Prostate gland (tissue), 2 donors: ENCODE measurements at places on chromosomes 2 and 18. TPM values are rescaled to one million over a fixed set of nuclear protein-coding genes. Genes with fewer than 3 reads are reported as not detected.

PRADC1 gene
- total RNA-seq = 26.3 TPM

GRCh38 chr2:207825978-207826377, 56.3 kb upstream of the FZD5 start:
- no peak for DNase-seq

CCDC74B gene
- total RNA-seq = 21.7 TPM

- no peak for DNase-seq
These were observed 152.8 kb downstream of the DNAH6 start for GRCh38 chr2:84669122-84669521.

- no peak for DNase-seq
These were observed 73.6 kb downstream of the LPIN2 start for GRCh38 chr18:2939317-2939716.

DNA sequence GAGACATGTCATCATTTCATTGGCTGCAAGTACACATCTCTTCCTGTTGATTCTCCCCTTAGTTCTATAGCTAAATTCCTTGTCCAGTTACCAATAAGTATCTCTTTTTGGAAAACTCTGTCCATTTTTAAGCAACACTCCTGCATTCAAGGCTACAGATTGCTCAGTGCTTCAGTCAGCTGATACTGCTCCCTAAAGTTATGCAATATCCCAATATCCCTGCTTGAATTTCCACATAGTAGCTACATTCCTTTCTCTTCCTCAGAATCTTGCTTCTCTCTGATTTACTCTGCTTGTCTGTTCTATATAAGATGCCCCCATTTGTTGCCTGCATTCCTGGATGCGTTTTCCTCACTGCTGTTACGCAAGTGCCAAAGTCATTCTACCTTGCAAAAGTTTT, 109.8 kb downstream of the PARD3B start:
- DNase-seq = no peak

- no peak for DNase-seq
These were observed 43.0 kb upstream of the CTLA4 start for GRCh38 chr2:203824603-203825002.

B3GNT7 gene
- total RNA-seq = 7.4 TPM

GRCh38 chr2:157087373-157088002, 170.0 kb upstream of the GALNT5 start:
- no peak for DNase-seq

GRB14 gene
- 0.14 TPM for total RNA-seq

GRCh38 chr18:48929212-48929612, 21.6 kb downstream of the SMAD7 start:
- no peak for DNase-seq

DNA sequence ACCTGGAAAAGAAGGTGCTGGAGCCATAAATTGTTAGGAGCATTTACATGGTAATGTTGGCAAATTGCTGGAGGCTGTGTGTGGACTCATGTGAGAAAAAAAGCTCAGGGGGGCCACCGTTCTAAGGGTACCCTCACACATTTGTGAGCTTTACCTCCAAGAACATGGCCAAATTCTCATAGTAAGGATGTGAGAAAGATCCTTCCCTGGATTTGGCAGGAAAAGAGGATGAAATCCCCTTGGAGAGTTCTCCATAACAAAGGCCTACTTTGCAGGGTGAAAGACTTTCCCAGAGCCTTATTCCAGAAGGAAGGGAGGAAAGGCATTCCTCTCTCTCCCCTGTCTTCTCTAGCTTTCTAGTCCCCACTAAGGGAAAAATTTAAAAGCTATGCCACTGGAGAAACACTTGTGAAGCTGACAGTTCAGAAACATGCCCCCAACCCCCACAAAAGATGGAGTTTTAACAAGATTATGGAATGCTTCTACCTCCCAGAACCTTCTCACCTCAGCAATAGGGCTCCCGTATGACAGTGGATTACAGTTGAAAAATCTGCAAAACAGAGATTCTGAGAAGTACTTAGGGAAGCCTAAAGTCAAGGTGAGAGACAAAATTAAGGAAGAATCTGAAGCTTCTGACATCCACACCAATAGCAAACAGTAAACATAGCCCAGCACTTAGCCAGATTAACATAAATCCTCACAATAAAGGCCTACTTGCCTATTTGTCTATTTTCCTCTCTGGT, 20.2 kb upstream of the ERMN start:
- DNase-seq = no peak

DNA sequence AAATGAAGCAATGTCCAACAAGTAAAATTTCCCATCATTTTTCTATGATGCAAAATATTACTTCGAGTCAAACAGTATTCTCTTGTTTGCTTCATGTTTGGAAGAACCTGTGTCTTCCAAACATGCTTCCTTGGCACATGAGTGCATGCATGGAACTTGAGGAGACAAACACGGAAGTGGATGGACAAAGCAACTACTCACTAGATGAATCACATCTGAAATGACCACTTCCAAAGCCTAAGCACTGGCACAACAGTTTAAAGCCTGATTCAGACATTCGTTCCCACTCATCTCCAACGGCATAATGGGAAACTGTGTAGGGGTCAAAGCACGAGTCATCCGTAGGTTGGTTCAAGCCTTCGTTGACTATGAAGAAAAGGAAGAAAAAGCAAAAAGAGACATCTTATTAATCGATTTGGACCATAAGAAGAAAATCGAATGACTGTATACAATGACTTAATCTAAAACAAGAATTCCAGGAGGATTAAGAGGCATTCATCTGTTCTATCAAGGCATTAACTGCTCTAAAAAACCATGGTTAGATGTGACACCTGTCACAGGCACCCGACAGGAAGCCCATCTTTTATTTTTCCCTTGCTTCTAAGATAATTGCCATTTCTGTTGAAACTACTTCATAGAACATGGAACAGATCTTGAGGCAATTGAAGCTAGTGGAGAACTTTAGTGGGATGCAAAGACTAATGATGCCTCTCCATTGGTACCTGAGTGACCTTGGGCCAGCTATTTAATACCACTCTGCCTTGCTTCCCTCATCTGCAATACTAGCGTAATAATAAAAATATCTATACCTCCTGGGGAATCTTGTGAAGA, 56.0 kb downstream of the ATIC start:
- no peak for DNase-seq

DNA sequence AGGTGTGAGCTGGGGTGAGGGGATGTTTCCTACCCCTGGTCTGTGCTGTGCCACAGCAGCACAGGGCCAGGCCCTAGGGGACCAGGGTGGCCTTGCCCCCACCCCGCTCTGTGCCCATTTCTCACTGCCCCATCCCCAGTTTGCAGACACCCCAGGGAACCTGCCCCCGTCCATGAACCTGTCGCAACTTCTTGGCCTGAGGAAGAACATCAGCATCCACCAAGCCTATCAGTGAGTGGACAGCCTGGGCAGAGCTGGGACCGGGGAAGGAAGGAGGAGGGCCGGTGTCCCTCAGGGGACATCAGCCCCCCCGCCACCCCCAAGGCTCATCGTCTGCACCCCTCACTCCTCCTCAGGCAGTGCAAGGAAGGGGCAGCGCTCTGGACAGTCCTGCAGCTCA, 7.5 kb downstream of the PROM2 start:
- no peak for DNase-seq

- DNase-seq = no peak
These were observed 7.7 kb upstream of the STK39 start for GRCh38 chr2:168255103-168255502.

DNA sequence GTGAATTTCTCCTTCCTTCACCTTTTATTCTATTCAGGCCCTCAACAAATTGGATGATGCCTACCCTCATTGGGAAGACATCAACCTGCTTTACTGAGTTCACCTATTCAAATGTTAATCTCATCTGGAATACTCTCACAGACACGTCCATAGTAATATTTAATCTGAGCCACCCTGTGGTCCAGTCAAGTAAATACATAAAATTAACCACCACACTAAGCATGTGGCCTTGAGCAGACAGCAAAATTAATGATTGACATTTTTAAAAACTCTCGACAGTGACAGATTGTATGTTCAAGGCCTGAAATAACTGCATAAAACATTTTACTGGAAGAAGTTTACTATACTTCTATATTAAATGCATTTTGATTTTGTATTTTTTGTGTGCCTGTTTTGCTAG, 540.6 kb upstream of the GCFC2 start:
- DNase-seq = no peak

MSH6 gene
- 71.7 TPM for total RNA-seq
